ENCODE measurements at places on chromosomes 1 and 21.

- DNase-seq: no peak
Measured at GRCh38 chr1:81852961-81853360, 52.2 kb downstream of the ADGRL2 start.

DNA sequence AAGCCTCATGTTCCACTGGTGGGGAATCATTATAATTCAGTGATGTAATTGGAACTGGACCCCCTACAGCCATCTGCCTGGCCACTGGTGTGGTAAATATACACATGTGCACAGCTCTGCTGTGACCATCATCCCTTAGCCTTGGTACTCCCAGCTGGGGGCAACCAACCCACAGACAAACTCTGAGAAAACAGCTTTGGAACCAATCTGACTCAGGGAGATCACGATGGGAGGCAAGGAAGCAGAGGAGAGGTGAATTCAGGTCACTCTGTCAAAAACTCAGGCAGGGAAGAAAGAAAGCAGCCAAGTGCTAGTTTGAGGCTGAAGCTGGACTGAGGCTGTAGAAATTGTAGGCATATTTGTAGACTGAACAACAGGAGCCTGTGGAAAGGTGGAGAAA lies 197.8 kb upstream of the GALNT2 start:
- DNase-seq: no peak

DNA sequence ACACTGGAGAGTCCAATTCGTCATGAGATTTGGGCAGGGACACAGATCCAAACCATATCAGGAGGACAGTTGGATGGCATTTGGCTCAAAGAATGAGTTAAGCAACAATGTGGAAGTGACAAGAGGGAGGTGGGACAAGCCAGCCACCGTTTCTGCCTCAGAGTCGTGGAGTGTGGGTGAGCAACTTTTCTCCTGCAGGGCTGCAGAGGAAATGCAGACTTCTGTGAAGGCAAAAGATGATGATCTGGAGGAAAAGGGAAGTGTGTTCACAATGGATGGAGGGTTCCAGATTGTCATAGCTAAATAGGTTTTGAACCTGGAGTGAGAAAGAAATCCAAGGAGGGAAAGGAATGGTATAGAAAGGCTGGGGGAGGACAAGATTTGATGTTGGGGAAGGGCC lies 16.4 kb upstream of the KANK4 start:
- DNase-seq: no peak

DNA sequence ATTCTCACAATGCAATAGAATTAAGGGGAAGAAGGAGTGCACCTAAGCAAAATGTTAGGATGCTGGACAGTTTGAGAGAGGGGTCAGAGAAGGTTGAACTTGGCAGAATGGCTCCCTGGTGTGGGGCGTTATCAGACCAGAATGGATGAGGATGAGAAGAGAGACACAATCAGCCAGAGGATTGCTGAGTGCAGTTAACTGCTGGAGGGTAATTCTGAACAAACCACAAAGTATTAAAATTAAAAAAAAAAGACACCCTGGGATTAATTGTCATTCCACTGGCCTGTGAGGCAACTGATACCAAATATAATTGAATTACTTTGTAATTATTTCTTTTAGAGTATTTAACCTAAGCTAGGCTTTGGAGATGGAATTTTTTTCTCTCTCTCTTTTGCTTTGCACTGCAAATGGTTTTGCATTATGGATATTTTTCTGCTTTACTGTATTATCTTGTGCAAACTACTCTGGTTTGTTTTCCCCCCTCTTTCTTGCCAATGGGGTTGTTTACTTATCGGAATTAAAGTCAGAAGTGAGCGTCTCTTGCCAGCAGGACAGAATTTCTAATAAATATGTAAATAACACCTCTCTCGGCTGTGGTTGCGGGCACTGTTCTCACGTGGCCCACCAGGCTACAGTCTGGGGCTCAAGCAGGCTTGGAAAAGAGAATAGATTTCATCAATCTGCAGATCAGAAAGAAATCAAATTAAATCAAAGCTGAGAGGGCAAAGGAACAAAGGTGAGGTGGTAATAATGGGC lies 572.9 kb upstream of the CAMK1G start:
- DNase-seq: no peak

GRCh38 chr1:10598389-10598702 lies 123.6 kb downstream of the PEX14 start:
- DNase-seq: no peak

- DNase-seq: no peak
Measured at GRCh38 chr1:31769720-31770390, 5.7 kb upstream of the ADGRB2 start.

DNA sequence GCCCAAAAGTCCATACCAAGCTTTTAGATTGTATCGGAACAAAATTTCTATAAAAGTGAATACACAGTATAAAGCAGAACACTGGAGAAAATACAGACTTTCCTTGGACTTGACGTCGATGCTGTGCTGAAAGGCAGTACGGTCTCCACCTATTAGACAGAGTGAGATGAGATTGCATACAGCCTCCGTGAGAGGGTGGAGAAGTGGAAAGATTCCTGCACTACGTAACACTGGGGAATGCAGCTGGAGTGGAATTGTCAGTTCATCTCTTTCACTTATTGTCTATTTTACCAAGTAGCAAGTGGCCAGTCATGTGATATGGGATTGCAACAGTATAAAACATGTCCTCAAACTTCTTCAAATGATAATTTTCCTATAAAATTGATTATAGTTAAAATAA lies 209.5 kb downstream of the ZP4 start:
- DNase-seq: no peak

DNA sequence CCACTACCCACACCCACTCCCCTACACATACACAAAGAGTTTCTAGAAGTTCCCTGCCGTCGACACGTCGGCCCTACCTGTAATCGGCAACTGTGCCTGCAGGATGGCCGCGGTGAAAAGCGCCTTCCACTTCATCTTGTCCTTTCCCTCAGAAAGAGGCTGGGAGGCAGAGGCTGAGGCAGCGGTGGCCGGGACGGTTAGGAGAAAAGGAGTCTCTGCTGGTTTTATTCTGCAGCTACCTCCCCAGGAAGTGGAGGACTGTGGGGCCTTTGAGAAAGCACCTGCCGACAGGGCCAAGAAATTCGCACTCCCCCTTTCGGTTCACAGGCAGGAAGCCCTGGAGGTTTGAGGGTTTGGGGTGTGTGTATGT lies at the start of gene CD247:
TSS of gene CD247 (minus strand) at position 199 of the 370 bp plus-strand sequence. CDS start at position 135, 64 bp downstream.
- DNase-seq: peak; percentile 58

DNA sequence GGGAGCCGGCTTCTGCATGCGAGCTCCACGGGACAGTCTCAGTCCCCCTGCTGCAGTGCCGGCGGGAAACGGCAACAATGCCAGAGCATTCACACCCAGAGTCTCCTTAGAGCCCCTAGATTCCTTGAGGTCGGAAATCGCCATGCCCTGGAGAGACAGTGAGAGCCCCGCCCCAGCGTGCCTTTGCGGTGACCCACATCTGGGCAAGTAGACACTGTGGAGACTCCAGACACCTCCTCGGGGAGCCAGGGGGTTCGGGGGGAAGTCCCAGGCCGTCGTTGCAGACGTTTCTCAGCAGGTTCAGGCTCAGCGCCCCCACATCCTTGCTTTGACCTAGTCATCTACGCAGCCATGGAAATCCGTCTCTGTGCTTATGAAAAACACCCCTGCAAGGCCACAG lies 81.3 kb upstream of the ARHGEF16 start:
- no peak for DNase-seq

- DNase-seq: no peak
Measured at GRCh38 chr1:22876359-22877111, 96.1 kb downstream of the LACTBL1 start.

DNA sequence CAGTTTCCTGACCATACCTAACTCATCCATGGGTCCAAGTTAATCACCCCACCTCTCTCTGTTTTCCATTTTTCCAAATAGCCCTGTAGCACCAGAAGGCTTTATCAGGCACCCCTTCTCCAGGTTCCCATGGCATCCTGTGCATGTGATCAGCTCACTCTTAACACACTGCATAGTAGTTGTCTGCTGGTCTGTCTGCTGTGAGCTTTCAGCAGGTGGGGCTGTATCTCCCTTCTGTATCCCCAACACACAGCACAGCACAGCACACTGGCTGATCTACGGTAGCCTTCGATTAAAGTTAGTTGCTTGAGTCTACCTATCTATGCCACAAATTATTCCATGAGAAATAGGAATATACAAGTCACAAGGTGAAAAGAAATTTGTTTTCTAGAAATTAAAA lies 54.3 kb upstream of the C1orf198 start:
- DNase-seq: no peak

DNA sequence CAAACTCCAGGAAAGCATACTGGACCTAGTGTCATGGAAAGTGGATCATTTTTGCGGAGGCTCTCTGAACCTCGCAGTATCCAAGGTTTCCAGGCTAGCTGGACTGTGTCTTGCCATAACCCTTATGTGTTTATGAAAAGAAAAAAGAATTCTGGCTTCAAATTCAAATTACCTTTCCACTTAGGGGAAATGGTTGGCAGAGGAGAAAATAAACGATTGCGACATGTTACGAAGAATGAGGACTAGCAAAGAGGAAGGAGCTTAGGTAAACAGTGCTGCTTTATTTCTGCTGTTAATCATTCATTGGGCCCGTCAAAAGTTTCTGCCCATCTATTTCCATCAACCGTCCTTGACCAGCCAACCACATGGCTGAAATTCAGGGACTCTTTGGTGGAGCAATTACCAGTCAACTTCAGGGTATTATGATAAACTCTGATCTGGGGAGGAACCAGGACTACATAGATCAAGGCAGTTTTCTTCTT lies at the start of gene C4BPA:
TSS of gene C4BPA (plus strand) at position 342 of the 482 bp plus-strand sequence. CDS start 8,793 bp downstream, outside the sequence.
- DNase-seq: no peak

GRCh38 chr1:1371746-1372711 lies 3.0 kb downstream of the AURKAIP1 start:
- DNase-seq: peak; percentile 69

- DNase-seq: no peak
Measured at GRCh38 chr1:34906756-34907155, 22.7 kb downstream of the DLGAP3 start.

- no peak for DNase-seq
Measured at GRCh38 chr1:206635978-206636345, 626 bp downstream of the DYRK3 start.

DNA sequence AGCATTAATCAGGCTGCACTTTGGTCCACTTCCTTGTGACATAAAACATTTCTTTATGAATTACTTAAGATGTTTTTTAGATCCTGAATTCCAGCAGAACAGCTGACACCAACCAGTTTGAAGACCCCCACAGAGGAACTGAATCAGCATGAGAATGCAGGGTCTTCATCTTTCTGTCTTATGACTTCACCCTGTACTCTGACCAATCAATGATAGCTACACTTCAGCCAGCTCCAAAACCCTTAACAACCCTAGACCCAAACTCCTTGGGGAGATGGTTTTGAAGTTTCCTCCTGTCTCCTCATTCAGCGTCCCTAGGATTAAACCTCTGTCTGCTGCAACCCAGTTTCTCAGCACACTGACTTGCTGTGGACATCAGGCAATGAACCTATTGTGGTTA lies 175.0 kb downstream of the CTH start:
- DNase-seq: no peak

- DNase-seq: no peak
Measured at GRCh38 chr1:215529111-215529510, 38.0 kb upstream of the KCTD3 start.

DNA sequence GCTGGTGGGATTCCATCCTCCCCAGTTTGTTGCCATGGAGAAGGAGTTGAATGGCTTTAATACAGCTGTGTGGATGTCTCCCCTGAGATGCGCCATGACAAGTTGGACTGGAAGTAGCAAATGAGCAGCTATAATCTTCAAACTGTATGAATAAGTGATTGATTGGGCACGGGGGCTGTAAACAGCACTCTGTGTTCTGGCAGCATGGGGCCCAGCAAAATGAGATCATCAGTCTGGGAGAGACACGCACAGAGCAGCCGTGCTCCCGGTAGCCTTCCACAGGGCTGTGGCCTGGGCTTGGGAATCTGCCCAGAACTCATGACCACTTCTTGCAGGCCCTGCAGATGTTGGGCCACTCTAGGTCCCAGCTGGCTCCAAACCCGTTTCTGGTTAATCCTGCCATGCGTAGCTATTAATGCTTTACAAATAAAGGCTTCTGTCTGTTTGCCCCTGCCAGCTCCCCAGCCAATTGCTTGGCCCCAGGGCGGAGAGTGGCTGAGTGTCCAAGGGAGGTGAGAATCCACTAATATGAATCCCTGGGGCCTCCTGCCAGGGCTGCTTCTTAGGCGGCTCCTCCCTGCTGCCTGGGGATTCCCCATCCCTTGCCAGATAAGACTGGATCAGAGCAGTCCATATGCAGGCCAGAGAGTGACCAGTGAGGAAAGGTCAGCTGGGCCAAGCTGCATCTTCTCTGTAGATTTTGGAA lies 642.9 kb downstream of the AJAP1 start:
- no peak for DNase-seq

DNA sequence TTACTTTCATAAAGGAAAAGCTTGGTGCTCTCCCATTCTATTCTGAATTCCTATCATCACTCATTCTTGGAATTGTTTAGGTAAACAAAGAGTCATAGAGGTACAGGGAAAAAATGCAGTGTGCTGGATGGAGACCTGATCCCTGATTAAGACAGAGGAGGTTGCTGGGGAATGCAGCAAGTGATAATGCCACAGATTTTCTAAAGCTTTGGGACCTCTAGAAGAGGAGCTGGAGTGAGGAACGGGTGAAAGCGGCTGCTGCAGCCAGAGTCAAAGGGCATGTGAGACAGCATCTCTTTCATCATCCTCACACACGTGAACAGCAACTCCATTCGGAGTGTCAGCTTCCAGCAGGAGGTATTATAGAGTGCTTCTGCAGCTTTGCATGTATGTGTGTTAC lies 54.9 kb upstream of the DIPK1A start:
- DNase-seq: no peak

DNA sequence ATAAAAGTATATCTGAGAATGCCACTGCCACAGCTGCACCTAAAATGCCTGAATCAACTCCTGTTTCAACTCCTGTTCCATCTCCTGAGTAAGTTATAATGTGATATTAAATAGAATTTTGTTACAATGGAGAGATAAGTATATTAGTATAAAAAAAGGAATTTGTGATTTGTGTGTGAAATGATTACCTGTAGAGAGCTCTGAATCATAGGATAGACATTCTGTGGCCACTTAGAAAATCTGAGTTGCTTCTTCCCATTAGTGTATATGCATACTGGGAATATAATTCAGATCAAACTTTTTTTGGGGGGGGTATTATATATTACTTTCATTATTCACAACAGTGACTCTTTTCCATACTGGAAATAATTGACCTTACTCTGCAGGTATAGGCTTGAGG lies 52.9 kb downstream of the SUCO start:
- no peak for DNase-seq
